Mucosa of gallbladder (tissue), 1 donor: ENCODE measurements at places on chromosomes 6 and 20. TPM values are rescaled to one million over a fixed set of nuclear protein-coding genes. Genes with fewer than 3 reads are reported as not detected.

The TOMM34 gene
- 21.4 TPM for total RNA-seq

The GHRH gene
- total RNA-seq, result not detected

The CLDN20 gene
- 0.23 TPM for total RNA-seq

The SLC25A27 gene
- 28.9 TPM for total RNA-seq

The SPATS1 gene
- not detected for total RNA-seq

The RIPPLY2 gene
- not detected for total RNA-seq

The CGA gene
- not detected for total RNA-seq

The ANKRD66 gene
- total RNA-seq, result not detected

The MUC22 gene
- not detected for total RNA-seq

The HAO1 gene
- 2.7 TPM for total RNA-seq

The METTL24 gene
- total RNA-seq, result 15.7 TPM

The ARG1 gene
- 0.89 TPM for total RNA-seq

The GSTA5 gene
- not detected for total RNA-seq

The PRND gene
- not detected for total RNA-seq

The CENPW gene
- total RNA-seq, result 3.3 TPM

The CST2 gene
- total RNA-seq, result not detected

The ZBTB46 gene
- 9.0 TPM for total RNA-seq

The SUMO4 gene
- total RNA-seq, result 1.3 TPM

The PGC gene
- total RNA-seq, result 6.7 TPM

The NKX2-4 gene
- total RNA-seq, result not detected

The RAE1 gene
- total RNA-seq, result 20.9 TPM
